ENCODE measurements at places on chromosomes 5 and 9.

GRCh38 chr5:157976429-157976828, 117.5 kb upstream of the CLINT1 start:
- no peak for DNase-seq

GRCh38 chr5:145588113-145588512, 247.0 kb downstream of the PRELID2 start:
- DNase-seq, result no peak

- DNase-seq, result no peak
Observed at GRCh38 chr9:22053178-22053577, 44.1 kb upstream of the CDKN2B start.

GRCh38 chr5:146048994-146049703, 56.2 kb downstream of the PLAC8L1 start:
- no peak for DNase-seq

- DNase-seq, result no peak
Observed at GRCh38 chr9:36121971-36122370, 14.6 kb upstream of the GLIPR2 start.

DNA sequence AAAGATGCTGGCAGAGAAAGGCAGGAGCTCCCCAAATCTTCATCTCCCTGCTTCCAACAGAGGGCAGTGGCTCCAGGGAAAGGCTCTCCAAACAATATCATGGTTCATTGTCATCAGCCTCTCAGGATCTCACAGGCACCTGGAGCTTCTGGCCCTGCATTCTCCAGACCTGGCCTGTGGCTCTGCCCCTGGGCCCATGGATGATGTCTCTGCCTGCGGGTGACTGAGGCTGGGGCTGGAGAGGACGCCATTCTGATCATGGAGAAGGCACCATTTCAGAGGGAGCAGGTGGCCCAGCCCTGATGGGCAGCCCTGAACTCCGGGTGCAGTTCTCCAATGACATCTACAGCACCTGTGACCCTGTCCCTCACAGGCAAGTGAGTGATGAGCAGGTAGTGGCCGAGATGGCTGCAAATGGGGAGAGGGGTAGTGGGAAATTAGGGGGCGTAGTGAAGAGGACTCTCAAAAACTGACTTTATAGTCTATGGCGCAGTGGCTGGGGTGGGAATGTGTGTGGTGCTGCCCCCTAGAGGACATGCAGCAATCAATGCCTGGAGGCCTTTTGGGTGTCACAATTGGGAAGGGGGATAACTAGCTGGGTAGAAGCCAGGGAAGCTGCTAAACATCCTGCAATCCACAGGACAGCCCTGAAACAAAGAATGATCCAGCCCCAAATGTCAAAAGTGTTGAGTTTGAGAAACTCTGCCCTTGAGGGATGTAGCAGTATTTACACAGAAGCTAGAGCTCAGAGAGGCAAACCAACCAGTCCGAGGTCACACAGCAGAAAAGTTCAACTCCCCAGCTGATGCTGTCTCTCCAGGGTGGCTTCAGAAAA, 3.2 kb downstream of the SH3PXD2B start:
- peak; percentile 22 for DNase-seq

Data from stimulated activated naive CD4-positive, alpha-beta T cell treated with Interleukin-2 at 50 U/mL for 16 hours (primary cell).